Dermis blood vessel endothelial cell (primary cell): ENCODE measurements at places on chromosomes 6 and 20. TPM values are rescaled to one million over a fixed set of nuclear protein-coding genes. Genes with fewer than 3 reads are reported as not detected.

Gene MAP3K7
- total RNA-seq, result 20.8 and 30.0 TPM in 2 replicates

Gene CLDN20
- not detected in 2 replicates for total RNA-seq

- no peak for DNase-seq
Observed at GRCh38 chr20:49948178-49948577, 12.0 kb downstream of the RNF114 start.

- no peak for DNase-seq
Observed at GRCh38 chr20:54029176-54029575, 41.2 kb downstream of the BCAS1 start.

Gene PLA2G7
- total RNA-seq, result not detected in 2 replicates

Gene SMIM26
- total RNA-seq, result 45.9 and 106 TPM in 2 replicates

- DNase-seq, result no peak
Observed at GRCh38 chr6:134431421-134431859, 113.5 kb upstream of the SGK1 start.

DNA sequence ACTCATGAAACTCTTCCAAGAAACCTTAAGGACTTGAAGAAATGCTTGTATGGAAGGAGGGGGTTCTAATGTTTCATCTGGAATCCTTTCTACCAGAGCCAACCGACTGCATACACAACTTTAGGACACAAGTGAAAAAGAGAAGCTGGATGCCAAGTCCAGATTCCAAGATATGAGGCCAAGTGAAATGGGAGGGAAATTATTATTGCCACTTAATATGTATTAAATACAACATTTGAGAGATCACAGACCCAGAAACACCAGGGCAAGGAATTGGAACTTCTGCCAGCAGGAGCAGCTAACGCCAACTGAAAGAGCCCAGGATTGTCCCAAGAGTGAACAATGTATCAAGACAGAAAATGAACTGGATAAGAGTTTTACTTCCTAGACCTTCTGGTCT, 144.2 kb downstream of the ARHGAP18 start:
- DNase-seq, result no peak

GRCh38 chr6:149840345-149841075, 23.6 kb downstream of the LRP11 start:
- peak; percentile 75 for DNase-seq

- DNase-seq, result no peak
Observed at GRCh38 chr6:108423982-108424705, 129.3 kb downstream of the AFG1L start.

DNA sequence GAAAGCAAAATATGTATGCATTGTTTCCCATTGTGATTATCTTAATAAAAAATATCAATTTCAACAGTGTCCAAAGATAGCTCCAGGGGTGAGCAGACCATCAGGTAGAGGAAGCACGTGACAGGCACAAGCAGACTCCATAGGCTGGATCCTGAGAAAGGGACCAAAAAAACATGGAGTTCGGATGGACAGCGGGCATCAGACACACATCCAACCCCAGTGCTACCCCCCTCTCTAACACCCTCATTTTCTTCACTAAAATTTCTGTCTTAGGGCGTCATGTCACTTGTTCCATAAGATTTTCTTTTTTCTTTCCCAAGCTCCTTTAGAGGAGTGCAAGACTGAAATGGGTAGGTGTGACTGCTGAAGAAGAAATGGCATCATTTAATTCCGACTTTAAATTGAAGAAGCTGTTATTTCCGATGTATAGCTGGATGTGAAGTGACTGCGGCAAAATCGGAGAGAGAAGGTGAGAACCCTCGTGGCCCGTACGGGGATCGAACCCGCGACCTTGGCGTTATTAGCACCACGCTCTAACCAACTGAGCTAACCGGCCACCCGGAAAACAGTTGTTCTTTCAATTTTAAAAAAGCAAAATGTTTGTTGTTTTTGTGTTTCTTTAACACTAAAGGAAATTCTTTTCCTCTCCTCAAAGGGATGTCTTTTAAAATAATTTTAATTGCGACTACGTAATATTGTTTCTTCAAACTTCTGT, 10.3 kb upstream of the PRSS16 start:
- peak; percentile 41 for DNase-seq
